Stimulated activated CD8-positive, alpha-beta memory T cell treated with anti-CD3 and anti-CD28 coated beads, Interleukin-7, amount 100 ng/mL, for 1 hour (primary cell): ENCODE measurements at places on chromosomes 11 and 22.

DNA sequence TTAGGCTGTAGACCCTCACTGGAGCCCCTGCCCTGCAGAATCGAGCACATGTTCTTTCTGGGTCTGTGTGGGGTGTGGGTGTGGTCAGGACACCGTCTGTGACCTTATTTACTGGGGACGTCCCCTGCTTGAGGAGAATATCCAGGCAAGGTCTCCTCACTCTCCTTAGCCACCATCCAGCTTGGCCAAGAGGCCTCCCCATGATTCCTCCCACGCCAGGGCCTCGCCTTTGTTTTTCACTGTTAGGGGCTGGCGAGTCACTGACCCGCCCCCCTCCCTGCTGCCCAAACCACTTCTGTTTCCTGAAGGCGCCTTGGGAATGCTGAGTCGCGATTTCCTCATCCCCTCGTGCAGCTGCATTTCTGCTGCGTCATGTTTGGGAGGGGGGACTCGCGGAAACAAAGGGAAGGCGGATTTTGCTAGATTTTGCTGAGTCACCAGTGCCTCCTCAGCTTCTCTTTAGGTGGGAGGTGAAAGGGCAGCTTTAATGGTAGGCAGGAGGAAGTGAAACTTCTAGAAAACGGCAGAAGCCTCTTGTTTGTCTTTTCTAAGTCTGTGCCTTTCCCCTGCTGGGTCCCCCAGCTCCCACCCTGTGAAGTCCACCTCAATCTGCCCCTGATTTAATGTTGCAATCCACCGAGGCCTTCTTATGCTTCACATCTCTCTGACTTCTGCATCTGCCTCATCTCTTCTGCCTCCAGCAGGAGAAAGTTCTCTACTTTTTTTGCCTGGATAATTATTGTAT is 4.0 kb upstream of the HMOX1 start:
- DNase-seq: no peak

DNA sequence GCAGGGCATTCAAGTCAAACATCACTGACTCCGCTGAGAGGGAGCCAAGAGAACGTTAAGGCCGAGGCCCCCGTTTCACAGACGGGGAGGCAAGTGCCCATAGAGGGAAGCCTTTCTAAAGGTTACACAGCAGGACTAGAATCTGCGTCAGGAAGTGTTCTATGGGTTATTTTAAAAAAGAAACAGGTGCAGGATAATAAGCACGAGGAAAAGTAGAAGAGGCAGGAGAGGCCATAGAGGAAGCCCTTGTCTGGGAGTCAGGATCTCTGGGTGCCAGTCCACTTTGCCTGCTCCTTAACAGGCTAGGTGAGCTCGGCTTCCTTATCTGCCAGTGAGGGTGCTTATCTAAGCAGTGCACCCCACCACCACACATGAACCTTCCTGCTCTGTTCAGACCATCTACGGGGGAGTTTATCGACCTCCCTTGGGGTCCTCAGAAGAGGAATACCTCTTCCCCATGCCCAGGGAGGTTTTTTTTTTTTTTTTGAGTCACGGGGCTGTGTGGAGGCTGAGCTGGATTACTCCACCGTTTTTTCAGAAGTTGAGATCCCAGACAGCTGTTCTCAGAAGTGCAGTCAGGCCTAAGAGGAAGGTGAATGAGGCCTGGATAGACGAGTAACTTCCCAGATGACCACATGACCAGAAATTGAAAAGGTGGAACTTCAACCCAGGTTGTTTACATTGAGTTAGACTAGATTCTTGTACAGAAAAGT is 1.2 kb upstream of the FCHSD2 start:
- no peak for DNase-seq

GRCh38 chr11:126392633-126393013 is 37.1 kb downstream of the ST3GAL4 start:
- no peak for DNase-seq

GRCh38 chr11:80331694-80332093 is 890.9 kb upstream of the TENM4 start:
- DNase-seq: no peak

DNA sequence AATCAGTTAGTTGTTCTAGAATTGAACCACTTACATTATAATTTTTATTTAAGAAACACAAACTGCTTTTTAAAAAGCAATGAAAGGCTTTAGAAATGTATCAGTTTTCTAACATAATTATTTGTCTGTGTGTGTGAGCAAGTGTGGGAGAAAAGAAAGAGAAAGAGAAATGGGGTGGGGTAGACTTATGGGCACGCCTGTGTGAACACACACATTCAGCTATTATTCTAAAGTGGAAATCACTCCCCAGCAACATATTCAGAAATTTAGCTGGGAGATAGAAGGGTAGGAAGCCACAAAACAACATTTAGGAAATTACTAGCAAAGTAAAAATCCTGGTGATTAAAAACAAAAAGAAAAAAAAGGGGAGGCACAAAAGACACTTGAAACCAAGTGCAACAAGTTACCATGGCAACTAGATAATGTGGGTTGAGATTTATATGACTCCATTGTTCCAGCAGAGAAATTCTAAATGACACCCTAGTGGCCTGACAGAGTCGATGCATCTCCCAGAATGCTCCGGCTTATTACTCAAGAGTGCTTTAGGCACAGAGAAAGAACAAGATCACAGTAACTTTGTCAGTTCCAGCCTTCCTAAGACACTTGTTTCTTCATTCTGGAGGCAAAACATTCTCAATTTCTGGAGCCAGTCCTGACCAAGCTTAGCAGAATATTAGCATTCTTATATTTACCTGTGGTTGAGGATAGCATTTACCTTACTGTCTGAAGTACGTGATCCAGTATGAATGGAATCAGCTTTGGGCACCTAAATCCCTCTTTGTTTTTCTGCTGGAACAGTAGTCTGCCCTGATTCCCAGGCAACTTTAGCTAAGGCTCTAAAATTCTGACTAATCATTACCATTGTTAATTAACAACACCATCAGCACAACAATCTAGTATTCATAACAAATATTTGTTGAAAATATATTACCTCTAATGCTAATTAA is 444.4 kb downstream of the DLG2 start:
- no peak for DNase-seq

DNA sequence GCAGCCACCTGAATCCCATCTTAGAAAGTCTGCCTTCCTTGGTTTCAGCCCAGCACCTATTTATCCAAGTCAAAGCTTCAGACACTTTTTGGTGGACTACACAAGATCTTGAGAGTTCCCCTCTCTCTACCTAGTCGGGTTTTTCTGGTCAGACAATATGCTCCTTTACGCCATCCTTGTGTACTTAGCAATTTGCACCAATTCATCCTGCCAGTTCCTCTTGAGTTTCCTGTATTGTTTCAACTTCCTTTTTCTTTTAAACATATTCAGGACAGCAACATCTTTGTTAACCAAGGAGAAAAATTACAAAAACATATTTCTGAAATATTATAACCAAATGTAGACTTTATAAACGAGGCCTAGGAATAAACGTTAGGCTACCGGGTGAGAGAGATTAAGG is 368.2 kb upstream of the CADM1 start:
- no peak for DNase-seq

DNA sequence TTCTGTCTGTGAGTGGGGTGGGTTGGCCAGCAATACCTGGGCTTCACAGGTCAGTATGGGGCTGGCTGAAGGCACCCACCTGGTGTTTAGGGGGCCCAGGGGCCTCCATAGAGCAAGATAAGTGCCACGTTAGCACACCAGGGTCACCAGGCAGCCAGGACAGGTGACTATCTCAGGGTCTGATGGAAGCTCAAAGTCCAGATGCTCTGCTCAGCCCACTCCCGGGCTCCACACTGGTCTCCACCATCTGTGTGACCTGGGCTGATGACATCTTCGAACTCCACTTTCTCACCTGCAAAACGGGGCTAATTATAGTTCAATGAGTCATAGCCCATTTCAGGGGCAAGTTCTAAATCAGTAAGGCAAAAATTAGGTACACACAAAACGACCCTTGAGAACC is 39.4 kb upstream of the PRDM11 start:
- no peak for DNase-seq

DNA sequence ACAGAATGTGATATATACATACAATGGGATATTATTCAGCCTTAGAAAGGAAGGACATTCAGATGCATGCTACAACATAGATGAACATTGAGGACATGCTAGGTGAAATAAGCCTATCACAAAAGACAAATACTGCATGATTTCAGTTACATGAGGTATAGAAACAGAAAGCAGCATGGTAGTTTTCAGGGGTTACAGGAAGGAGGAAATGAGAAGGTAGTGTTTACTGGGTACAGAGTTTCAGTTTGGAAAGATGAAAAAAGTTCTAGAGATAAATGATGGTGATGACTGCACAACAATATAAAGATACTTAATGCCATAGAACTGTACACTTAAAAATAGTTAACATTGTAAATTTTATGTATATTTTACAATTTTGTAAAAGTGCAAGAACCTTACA is 266.7 kb upstream of the C11orf87 start:
- no peak for DNase-seq

DNA sequence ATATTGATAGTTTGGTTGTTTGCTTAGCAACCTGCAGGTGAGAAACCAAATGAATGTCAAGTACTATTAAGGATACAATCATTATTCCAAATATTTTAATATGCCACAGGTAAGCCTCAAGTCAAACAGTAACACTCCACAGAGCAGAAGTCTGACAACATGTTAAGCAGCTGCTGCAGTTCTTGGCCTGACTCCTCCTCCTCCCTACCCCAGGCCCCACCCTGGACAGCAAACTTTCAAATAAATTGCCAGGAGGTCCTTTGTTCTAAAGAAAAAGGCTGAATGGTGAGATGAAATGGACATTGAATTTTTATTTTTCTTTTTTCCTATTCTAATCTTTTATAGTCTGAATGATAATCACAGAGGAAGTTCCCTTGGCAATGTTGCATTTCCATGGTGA is 260.0 kb upstream of the POU2AF2 start:
- DNase-seq: no peak

DNA sequence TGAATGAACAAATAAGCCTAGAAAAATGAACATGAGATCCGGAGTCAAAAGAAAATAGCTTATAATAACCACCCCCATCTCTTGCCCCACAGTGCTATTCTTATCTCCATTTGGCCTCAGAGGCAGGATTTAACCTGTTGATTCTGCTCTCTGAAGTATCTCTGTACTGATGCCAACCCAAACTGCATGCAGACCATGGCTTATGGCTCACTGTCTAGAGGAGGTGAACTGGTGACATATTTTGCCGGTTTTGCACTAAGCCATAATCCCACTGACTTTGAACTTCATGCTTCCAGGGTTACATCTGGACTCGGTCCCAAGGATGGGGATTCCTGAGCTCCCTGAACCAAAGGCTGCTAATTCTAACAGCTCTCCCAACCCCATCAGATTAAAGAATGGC is 397.1 kb downstream of the TENM4 start:
- no peak for DNase-seq

DNA sequence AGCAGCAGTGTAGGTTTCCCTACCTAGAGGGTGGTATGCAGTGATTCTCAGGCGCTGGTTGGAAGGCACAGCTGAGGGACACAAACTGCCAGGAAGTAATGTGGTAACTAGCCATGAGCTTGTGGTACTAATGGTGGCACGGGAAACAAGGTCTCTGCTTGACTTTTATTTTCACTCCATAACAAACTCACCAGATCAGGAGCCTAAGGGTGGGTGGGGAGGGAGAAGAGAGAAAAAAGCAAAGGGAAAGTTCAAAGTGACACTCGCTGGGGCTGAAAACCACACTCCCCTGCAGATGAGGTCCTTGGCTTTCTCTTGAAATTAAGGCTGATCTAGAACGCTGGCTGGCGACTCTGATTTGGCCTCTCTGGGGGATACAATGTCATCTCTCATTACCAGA is 22.0 kb downstream of the TRAF6 start:
- DNase-seq: no peak

- no peak for DNase-seq
Measured at GRCh38 chr11:76782531-76783293, 444 bp upstream of the TSKU start.

DNA sequence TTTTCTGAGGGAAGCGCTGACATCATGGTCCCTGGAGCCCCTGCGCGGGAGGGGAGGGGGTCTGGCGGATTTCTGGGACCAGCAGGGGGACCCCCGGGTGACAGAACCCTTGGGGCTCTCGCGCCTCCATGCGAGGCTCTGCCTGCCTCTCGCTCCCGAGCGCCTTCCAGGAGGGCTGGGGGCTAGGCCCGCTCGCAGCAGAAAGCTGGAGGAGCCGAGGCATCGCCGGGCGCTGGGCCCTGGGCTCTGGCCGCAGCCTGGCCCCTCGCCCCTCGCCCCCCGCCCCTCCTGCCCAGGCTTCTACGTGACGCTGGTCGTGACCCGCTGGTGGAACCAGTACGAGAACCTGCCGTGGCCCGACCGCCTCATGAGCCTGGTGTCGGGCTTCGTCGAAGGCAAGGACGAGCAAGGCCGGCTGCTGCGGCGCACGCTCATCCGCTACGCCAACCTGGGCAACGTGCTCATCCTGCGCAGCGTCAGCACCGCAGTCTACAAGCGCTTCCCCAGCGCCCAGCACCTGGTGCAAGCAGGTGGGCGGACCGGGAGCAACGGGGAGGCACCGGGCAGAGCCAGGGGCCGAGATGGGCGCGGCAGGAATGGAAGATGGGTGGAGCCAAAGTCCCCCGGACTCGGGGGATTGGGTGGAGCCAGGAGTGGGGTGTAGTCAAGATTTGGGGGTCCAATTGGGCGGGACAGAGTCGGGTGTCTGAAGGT is 5.4 kb downstream of the BEST1 start:
- no peak for DNase-seq

DNA sequence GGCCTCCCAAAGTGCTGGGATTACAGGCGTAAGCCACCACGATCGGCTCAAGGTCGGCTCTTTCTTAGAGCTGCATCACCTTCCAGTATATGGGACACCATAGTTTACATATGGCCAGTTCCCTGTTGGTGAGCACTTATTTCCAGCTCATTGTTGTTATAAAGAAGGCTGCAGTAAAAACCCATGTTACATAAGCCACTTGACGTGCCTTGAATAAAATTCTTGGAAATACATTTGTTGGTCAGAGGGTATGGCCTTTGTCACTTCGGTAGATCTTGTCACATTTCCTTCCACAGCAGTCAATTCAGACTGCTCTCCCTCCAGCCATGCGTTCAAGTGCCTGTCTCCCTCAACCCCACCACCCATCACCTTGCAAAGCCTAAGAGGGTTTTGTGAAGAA is 92.9 kb downstream of the PRR5L start:
- DNase-seq: no peak

DNA sequence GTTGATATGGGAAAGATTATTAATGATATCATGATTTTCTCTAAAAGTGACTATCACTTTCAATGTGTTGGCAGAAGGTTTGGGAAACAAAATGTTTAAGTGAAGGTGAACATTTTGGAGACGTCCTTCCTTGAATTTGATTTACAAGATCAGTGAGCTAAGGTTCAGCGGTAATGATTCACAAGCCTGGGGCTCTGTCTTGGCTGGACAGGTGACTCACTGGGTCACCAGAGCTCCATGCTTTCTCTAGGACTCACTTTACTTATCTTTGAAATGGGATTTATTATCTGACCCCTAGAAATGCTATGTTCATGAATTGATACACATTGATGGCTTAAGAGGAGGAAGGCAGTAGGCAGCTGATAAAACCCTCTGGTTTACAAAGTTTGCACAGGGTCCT is 437.5 kb downstream of the NTM start:
- no peak for DNase-seq

GRCh38 chr11:112477581-112478317 is 217.1 kb upstream of the PLET1 start:
- no peak for DNase-seq

- DNase-seq: no peak
Measured at GRCh38 chr22:20601308-20601707, 93.9 kb downstream of the MED15 start.
